ENCODE measurements at places on chromosomes 1 and 21.

DNA sequence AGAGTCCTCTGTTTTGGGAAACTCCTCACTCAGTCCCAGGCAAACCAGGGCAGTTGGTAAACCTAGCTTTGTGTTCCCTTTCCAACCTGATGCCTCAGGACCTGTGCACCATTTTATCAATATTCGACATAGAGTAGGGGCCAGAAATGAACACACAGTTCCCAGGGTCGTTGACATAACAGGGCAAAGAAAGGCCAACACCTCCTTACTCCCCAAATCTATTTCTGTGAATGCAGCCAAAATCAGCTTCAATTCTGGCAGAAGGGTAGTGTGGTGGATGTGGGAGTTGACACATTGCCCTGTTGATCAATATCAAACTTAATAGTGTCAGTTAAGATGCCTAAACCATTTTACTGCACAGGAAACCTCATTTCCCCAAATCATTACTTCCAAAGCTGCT lies 104.6 kb upstream of the SPATA6 start:
- no peak for DNase-seq

DNA sequence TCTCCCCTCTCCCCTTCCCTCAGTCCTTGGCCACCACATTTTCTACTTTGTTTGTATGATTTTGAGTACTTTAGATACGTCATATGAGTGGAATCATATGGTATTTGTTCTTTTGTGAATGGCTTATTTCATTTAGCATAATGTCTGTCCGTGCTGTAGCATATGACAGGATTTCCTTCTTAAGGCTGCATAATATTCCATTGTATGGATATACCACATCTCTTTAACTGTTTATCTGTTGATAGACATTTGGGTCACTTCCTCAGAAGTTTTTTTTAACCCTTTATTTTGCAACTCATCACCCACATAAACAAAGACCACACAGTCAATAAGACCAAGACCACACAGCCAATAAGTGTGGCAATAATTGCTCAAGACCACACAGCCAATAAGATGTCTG lies 24.9 kb downstream of the FAM163A start:
- no peak for DNase-seq

- no peak for DNase-seq
These were observed 290.2 kb downstream of the LRRC40 start for GRCh38 chr1:69914976-69915765.

- DNase-seq = no peak
These were observed 22.2 kb upstream of the EIF4G3 start for GRCh38 chr1:21198929-21199328.

- DNase-seq = no peak
These were observed 1.2 kb downstream of the FGGY start for GRCh38 chr1:59298026-59298583.

GRCh38 chr1:187267827-187268226 lies 439.1 kb downstream of the PLA2G4A start:
- no peak for DNase-seq

DNA sequence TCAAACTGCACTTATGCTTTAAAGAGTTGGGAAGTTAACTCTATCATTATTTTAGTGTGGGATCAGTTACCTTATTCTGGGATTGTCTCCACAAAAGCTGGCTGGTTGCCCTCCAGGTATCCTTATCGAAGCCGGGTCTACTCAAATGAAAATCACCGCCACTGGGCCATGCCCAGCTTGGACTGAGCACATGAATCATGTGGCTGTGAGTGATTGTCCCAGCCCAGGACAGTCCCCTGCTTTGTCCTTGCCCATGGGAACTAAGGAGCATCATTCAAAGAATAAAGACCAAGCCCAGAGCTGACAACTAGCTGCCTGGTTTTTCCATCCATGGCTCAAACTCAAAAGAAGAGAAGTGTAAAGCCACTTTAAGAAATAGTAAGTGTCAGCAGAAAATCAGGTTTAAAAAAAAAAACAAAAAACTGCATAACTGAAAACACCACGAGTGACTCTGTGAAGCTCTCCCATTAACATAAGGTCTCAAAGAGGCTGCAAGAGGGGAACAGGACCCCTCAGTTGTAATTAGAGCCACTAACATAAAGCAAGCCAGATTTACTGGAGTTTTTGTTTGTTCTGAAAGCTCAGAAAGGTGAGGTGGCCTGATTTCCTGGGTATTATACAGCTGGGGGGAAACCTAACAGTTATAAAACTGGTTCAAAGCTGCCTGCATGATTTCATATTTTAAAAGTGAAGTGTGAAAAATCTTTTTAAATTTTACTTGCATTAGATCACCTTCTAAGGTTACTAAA lies 91.5 kb downstream of the KIF14 start:
- no peak for DNase-seq

GRCh38 chr1:28860332-28861073 lies 48.5 kb downstream of the OPRD1 start:
- no peak for DNase-seq

- DNase-seq = no peak
These were observed 79.7 kb upstream of the LPGAT1 start for GRCh38 chr1:211910113-211910884.

GRCh38 chr1:75791022-75791421 lies 5.0 kb downstream of the RABGGTB start:
- no peak for DNase-seq

- DNase-seq = no peak
These were observed 10.7 kb downstream of the TUT4 start for GRCh38 chr1:52542085-52542688.

DNA sequence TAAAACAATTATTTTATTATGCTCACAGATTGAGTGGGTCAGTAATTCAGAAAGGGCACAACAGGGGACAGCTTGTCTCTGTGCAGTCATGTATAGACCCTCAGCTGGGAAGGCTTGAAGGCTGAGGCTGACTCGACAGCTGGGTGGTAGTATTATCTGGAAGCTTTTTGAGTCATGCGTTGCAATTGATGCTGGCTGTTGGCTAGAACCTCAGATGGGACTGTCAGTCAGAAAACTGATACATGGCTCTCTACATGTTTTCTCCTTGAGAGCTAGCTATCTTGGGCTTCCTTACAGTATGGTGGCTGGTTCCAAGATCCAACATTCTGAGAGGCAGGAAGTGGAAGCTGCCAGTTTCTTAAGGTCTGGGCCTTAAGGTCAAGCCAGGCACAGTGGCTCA lies 61.5 kb upstream of the SELENON start:
- DNase-seq = no peak

DNA sequence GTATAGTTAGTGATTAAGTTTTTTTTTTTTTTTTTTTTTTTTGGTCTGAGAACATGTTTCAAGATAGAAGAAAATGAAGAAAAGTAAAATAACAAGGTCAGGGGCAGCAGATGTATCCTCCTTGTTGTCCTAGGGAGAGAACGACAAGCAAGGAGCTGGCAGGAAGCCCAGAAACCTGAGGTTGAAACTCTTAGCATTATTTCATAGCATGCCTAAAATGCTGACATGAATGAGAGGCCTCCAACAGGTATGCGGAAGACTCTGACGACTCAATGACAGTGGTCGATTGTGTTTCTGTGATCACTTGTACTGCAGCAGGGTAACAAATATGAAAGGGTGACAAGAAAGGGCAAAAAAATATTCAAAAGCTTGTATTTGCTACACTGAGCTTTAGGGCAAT lies 415.9 kb downstream of the PLA2G4A start:
- DNase-seq = no peak

- no peak for DNase-seq
These were observed 75.7 kb downstream of the SPSB1 start for GRCh38 chr1:9368356-9368755.

- no peak for DNase-seq
These were observed 48.7 kb upstream of the DMRTA2 start for GRCh38 chr1:50471967-50472366.

GRCh38 chr1:29271724-29272123 lies 35.4 kb downstream of the PTPRU start:
- DNase-seq = no peak

DNA sequence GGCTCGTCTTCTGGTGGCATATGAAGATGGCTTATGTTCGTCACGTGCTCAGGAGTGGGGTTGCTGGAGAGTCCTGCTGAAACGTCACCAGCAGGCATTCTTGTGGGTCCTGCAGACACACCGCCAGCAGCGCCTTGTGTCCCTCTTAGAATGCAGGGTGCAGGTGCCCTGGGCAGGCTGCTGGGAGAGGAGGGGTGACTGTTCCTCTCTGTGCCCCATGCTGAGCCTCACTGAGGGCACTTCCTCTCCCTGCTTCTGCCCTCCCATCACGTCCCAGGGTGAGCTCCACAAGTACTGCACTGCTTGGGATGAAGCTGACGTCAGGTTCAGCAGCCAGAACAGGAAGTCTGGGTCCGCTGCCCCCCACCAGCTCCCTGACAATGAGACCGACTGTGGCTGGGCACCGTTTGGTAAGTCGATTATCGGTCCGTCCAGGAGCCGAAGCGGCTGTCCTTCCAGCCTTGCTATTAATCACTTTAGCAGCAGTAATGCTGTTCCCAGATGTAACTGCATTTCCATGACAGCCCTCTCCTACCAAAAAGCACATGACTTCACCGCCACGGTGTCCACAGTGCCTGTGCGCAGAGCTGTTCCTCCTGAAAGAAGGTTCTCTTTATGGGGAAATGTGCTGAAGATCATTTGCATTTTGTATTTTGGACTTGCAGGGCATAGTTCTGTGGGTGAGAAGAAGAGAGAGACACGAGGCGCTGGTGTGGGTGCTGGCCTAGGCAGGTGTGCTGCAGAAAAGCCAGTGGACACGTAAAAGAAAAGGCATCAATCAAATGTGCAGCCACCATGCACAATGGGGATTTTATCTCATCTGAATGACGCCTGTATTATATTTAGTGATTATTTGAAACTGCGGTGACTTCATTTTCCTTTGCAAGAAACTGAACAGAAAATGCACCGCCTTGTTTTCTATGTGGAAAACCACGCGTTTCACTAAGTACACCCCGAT lies 21.0 kb downstream of the SLC37A1 start:
- no peak for DNase-seq

DNA sequence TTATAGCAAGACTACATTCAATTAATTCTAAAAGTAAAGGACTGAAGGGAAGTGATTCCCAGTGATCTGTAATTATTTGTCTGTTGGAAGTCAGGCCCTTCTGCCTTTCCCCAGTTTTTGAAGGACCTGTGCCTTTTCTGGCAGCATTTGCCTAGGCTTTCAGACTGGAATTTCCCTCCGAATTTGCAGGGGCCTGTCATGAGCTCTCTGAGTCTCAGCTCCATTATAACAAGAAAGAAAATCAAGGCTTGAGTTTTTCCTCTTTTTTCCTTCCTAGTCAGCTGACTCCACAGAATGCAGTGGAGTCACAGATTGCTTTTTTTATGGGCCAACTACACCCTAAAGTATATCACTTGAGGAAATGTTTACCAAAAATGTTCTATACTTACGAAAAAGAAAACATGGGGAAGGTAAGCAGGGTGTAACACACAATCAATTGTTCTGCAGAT lies 1.1 kb downstream of the NR5A2 start:
- DNase-seq = no peak

DNA sequence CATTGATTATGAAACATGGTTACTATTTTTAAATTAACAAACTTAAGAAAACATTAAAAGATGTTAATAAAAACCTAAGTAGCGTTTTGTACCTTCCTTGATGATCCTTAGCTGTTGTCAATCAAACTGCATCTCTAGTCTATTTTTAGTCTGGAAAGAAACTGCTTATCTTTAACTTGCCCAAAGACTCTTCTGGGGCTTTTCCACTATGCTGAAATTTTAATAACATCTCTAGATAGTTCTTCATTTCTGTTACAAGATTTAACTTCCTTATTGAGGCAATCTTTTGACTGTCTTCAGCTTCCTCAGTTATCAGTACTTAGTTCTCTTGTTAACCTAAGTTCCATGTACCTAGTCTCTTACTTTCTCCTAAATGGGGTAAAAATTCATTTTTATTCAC lies 135.9 kb upstream of the HMCN1 start:
- no peak for DNase-seq

GRCh38 chr1:118988186-118989005 lies at the start of gene TBX15:
TBX15 (minus strand) TSS chr1:118988343; CDS start chr1:118987795, 548 bp downstream.
- DNase-seq = no peak

- no peak for DNase-seq
These were observed 301.7 kb downstream of the GRIK1 start for GRCh38 chr21:29638138-29638537.

GRCh38 chr1:66265796-66266195 lies 268.2 kb upstream of the SGIP1 start:
- DNase-seq = no peak

- DNase-seq = peak; percentile 48
These were observed 412.3 kb upstream of the ESRRG start for GRCh38 chr1:217135569-217135915.

GRCh38 chr1:77220687-77221463 lies 1.6 kb upstream of the PIGK start:
- no peak for DNase-seq

- DNase-seq = no peak
These were observed 77.3 kb downstream of the SIK1 start for GRCh38 chr21:43349644-43350043.

- no peak for DNase-seq
These were observed 1250.7 kb upstream of the B3GALT2 start for GRCh38 chr1:194437135-194437534.

- DNase-seq = no peak
These were observed 16.6 kb upstream of the DISP3 start for GRCh38 chr1:11462224-11462923.

DNA sequence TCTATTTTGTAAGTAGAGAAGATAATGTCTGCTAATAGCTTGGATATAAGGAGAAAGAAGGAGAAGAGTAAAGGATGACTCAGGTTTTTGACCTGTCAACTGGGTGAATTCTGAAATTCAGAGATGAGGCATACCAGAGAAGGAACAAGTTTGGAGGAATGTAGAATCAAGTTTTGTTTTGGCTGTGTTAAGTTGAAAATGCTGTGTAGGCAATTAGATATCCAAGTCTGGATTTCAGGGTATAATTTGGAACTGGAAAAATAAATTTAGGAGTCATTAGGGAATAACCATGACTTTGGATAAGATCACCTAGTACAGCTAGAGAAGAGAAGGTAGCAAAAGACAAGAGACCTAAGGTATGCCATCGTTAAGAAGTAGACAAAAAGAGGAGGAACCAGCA lies 22.4 kb upstream of the GNG4 start:
- no peak for DNase-seq

DNA sequence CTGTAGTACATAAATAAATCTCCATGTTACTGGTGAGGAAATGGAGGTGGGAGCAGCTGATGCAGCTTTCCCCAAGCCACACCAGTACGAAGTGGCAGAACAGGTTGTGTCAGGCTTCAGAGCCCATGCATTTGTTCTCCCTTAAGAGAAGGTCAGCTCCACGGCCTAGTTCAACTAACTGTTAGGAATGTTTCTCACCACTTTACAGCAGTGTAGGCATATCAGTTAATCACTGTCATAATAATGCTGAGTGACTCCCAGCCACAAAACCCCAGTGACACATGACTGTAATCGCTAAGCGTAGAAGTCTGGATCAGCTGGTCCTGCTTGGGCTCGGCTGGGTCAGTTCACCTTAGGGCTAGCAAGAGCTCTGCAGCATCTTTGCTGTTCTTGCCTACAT lies 90.4 kb downstream of the VPS26C start:
- no peak for DNase-seq

- DNase-seq = no peak
These were observed 12.5 kb downstream of the DMAP1 start for GRCh38 chr1:44225761-44226160.

GRCh38 chr1:206100226-206100815 lies 16.9 kb downstream of the AVPR1B start:
- no peak for DNase-seq

Data from NCI-H1092 (cell line).